ENCODE measurements at places on chromosomes 13 and 19. TPM values are rescaled to one million over a fixed set of nuclear protein-coding genes. Genes with fewer than 3 reads are reported as not detected.

The TJP3 gene
- total RNA-seq, result 1.5 TPM

DNA sequence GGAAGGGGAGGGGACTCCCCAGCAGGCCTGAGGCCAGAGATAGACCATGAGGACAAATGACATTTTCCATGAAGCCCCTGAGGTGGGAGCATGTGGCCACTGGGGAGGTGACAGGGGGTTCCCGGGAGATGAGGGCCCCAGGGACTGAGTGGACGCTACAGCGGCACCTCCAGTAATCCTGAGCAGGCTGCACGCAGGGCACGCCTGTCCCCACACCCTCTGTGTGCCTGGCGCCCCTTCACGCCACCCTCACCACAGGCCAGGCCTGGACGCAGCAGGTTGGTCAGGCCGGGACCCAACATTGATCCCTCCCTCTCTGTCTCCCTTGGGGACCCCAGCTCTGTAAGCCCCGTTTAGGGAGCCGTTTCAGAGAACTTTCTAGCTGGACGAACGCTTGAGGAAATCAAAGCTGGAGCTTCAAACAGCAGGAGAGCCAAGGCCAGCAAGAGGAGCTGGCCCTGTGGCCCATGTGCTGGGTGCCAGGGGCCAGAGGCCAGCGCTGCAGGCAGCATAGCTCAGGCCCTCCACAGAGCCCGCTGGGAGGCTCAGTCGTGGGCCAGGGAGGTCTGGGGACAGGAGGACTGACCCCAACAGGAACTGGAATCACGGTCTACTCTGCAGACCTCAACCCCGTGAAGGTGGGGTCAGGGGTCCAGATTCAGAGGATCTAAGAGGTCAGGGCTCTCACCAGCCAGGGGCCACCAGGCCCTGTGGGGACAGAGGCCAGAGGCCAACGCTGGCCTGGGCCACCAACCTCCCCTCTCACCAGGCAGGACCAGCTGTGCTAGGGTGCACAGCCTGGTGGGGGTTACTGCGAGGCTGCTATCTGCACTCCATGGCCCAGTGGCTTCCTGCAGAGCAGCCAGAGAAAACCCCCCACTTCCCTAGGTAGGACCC is 14.6 kb downstream of the LSM4 start:
- DNase-seq, result no peak

GRCh38 chr13:99655351-99656091 is 154.2 kb downstream of the TM9SF2 start:
- DNase-seq, result peak; percentile 51

DNA sequence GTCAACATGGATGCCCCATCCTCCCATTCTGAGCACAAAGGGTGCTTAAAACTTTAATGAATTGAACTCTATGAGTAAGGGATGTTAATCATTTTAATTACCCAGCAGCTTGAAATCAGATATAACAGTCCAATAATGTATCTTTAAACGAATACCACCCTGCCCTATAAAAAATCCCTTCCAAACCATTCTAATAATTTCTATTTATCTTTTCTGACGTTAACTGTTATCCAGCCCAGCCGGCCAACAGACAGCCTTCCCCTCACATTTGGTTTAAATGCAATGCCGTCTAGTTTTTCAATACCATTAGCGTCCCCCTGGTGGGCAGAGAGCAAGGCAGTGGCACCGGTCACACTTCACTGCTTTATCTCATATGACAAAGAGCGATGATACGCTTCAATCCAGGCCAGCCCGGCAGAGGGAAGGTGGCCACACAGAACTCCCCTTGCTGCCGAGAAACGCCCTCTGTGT is 402.2 kb upstream of the ZNF507 start:
- no peak for DNase-seq

DNA sequence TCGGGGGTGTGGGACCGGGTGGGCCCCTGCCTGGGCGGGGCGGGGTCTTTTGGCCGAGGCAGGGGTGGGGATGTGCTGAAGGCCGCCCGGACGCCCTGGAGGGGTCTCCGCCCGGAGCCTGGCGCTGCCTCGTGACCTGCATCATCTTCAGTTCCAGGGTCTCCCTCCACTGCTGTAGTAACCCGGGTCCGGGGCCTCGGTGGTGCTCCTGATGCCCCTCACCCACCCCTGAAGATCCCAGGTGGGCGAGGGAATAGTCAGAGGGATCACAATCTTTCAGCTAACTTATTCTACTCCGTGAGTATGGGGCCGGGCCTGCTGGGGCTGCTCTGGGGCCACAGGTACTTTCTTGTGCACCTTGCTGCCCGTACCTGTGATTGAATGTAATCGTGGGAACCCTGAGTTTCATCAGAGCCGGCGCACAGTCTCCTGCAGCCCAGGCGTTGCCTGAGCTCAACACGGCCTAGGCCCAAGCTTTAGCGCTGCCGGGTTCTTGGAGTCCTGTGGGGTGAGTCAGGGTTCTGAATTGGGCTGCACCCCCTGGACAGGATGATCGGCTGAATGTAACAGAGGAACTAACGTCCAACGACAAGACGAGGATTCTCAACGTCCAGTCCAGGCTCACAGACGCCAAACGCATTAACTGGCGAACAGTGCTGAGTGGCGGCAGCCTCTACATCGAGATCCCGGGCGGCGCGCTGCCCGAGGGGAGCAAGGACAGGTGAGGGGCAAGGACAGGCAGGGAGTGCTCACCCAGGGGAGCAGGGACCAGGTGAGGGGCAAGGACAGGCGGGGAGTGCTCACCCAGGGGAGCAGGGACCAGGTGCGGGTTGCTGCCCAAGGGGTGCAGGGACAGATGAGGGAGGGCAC is 10.5 kb downstream of the PEAK3 start:
- no peak for DNase-seq
